ENCODE measurements at places on chromosomes 1 and 21. TPM values are rescaled to one million over a fixed set of nuclear protein-coding genes. Genes with fewer than 3 reads are reported as not detected.

The PRDX6 gene
- total RNA-seq = 146 TPM

The NUP210L gene
- total RNA-seq = not detected

The FHAD1 gene
- total RNA-seq = not detected

The SPRR2E gene
- total RNA-seq = not detected

The KCTD3 gene
- 33.0 TPM for total RNA-seq

The PCAT6 gene
- 3.8 TPM for total RNA-seq

The NPPB gene
- not detected for total RNA-seq

The HAO2 gene
- not detected for total RNA-seq

The GAS5 gene
- 549 TPM for total RNA-seq

The ITLN1 gene
- not detected for total RNA-seq

The RBM15 gene
- total RNA-seq = 26.3 TPM

The PRRX1 gene
- 358 TPM for total RNA-seq

The TCEANC2 gene
- 3.9 TPM for total RNA-seq

The MFSD2A gene
- 0.60 TPM for total RNA-seq

The AXDND1 gene
- total RNA-seq = 0.39 TPM

The KCNE2 gene
- not detected for total RNA-seq

The CD5L gene
- total RNA-seq = not detected

The CACNA1E gene
- not detected for total RNA-seq

The ZFP69 gene
- total RNA-seq = 4.9 TPM

The PTAFR gene
- total RNA-seq = 0.08 TPM

The TEDDM1 gene
- total RNA-seq = not detected

The CELA2B gene
- total RNA-seq = not detected

The BMP8A gene
- total RNA-seq = not detected

The GNAT2 gene
- total RNA-seq = not detected

The LCE6A gene
- total RNA-seq = not detected

The MMEL1 gene
- total RNA-seq = not detected

The ANKRD35 gene
- total RNA-seq = not detected

Data from osteocyte (in vitro differentiated cells).